NCI-H1417 treated with DMSO at 0.1 percent for 48 hours (cell line): ENCODE measurements at places on chromosomes 13 and 19.

GRCh38 chr13:77513719-77514335 is 21.7 kb upstream of the SCEL start:
- no peak for DNase-seq

DNA sequence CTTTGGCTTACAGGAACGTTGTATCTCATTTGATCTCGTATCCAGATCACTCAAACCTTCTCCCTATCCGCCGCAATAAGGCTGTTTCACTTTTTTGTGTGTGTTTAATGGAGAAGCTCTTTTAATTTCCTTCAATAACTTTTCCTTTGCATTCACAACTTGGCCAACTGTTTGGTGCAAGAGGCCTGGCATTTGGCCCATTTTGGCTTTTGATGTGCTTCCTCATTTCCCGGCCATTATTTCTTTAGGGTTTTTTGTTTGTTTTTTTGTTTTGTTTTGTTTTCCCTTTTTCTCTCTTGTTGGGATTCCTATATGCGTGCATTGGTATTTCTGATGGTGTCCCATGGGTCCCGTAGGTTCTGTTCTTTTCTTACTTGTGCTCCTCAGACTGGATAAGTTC is 6.1 kb upstream of the UPF3A start:
- DNase-seq = no peak

- DNase-seq = no peak
Measured at GRCh38 chr19:40286235-40286970, 1.3 kb upstream of the AKT2 start.

DNA sequence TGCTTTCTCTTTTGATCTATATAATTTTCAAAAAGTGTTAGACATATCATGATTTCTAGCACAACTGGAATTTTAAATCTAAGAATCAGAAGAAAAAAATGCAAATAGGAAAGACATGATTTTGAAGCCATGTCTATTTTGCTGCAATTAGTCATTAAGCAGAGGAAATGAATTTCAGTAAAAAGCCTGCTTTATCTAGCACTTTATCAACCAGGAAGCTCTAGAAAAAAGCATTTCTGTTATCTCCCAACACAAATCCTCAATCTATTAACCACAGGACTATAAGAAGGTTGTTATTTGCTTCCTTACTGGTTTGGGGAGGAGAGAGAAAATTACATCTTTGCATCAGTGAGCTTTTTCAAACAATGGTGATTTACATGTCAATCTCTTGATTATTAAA is 716.7 kb downstream of the DIAPH3 start:
- DNase-seq = no peak

- no peak for DNase-seq
Measured at GRCh38 chr13:26896986-26897668, 136.5 kb upstream of the GPR12 start.

DNA sequence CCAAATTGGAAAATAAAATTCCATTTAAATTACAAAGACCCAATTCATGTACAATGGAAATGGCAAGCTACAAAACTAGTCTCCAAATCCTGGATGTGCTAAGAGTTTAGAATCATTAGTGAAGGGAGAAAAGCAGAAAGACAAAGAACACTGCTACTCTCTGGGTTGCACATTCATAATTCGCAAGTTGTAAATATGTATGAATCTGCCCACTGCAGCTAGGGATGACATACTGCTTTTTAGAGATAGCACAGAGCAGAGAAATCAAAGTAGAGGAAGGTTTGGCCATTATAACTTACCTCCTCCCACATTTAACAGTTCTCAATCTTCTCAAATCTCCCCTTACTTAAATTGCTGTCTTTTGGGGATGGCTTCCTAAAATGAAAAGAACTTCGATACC is 231.1 kb downstream of the ENOX1 start:
- no peak for DNase-seq
